Transverse colon (tissue), 4 donors: ENCODE measurements at places on chromosomes 6 and 20. TPM values are rescaled to one million over a fixed set of nuclear protein-coding genes. Genes with fewer than 3 reads are reported as not detected.

GRCh38 chr20:51413857-51414256 lies 128.7 kb downstream of the NFATC2 start:
- DNase-seq, result no peak

DNA sequence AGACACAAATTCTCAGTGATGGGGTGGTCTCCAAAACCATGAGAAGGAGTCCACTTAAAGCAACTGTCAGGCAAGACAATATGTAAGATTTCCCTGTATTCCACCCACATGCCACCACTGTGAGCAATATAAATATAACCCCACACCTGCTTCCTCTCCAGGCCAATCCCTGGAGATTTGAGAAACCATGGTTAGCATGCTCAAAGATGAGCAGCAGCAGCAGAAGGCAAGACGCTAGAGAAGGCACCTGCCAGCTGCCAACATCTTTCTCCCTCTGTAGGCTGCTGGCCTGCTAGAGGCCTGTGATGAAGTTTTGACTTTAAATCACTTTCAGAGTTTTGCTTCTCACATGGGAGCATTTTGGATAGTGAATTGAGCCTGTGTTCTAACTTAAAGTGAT lies 7.9 kb upstream of the SOD2 start:
- no peak for DNase-seq

DNA sequence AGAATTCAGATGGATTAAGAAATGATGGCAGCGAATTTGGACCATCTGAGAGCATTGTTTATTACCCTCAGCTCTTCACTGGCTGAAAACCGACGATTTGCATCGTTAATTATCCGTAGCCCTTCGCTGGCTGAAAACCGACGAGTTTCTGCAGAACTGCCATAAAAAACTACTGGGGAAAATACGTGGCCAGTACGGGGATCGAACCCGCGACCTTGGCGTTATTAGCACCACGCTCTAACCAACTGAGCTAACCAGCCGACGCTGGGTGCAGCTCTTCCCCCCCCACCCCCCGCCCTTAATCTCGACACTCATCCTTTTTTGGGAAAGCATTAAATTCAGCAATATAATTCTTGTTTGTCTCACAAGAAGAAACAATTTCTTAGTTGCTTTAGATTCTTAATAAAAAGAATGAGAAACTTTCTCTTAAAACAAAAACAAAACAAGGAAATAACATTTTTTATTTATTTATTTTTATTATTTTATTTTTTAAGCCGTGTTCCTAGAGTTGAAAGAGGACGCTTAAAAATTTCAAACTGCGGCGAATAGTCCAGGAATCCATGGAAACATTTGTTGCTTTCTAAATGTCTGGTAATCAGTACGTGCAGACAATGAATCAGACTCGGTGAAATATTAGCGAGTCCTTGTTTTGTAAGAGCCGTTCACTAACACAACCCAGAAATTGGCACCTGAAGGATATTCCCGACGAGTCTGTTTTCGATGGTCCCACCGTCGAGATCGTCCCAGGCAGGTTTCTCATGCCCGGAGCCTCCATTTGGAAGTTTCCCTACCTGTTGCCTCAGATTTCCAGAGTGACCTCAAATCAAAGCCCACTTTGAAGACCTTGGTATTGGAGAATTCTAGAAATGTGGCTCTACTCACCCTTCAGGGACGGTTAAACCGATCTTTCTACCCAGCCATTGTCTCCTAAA lies 27.8 kb downstream of the PRSS16 start:
- DNase-seq, result no peak

GRCh38 chr6:149363154-149363553 lies 36.9 kb upstream of the SUMO4 start:
- DNase-seq, result no peak

DNA sequence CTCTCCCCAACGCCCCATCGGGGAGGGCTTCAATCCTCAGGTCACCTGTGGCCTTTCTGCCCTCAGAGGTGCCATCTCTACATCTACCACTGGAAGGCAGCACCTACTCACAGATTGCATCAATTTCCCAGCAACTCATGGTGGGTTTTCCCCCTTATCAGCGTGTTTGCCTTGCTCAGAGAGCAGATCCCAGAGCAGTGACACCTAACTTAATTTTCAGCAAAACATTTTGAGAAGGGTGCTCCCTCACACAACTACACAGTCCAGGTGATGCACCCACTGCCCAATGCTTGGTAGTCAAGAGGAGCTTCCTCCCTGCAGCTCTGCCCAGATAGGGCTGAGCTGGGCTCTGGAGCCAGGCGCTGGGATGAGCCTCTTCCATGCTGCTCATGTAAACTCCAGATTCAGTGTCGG lies 48.2 kb downstream of the PLG start:
- no peak for DNase-seq

GRCh38 chr20:62454904-62455636 lies 20.7 kb downstream of the GATA5 start:
- no peak for DNase-seq

DNA sequence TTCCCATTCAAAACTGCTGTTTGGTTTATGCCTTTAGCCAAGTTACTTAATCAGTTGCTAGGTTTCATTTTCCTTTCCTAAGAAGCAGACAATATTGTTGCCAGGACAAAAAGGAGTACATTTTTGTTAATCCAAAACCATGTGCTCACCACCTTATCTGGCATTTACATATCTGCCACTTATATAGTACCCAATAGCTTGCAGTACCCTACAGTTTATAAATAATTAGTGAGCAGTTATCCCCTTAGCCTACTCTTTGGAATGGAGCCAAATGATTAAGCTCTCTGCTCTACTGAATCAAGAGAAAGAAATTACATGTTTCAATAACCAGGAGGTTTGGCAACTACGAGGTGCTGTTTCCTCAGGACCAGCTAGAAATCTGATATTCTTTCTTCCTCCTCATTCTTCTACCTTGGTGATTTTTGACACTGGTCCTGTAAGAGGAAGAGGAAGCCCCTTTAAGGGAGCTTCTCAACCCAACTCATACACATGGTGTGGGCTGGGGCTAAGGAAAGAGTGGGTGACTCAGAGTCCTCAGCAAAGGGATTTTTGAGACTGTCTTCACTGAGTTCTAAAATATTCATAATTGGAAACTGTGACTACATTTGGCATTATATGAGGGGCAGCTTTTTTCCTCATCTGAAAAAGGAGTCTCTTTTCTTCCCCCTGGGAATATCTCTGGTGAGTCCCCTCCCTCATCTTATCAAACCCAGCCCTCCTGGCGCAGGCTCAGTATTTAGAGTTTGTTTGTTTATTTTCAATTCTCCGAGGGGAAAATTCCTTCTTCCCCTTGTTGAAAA lies 1.5 kb downstream of the ZNFX1 start:
- peak; percentile 14 for DNase-seq

DNA sequence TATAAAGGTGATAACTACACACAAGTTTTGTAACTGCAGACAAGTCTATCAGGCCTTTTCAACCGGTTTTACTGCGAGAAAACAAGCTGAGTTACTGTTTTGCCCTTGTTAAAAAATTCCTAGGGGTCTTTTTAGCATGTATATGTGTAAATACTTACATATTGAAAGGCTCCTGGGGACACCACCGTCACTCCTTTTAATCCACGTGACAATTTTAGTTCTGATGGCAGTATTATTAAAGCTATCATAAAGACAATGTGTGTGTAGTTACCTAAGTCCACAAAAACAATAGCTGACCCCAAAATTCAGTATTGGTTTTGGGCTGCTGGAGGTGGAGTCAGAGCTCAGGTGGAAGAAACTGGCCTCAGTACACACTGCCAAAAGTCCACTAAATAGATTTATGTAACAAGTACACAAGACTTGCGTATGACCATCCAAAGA lies 41.3 kb upstream of the HFE start:
- DNase-seq, result no peak

The LHFPL5 gene
- total RNA-seq, result not detected

The CD24 gene
- total RNA-seq, result 2,167 TPM

The TRAPPC3L gene
- total RNA-seq, result not detected
